Ovary (tissue), 10 donors: ENCODE measurements at places on chromosomes 5 and 9. TPM values are rescaled to one million over a fixed set of nuclear protein-coding genes. Genes with fewer than 3 reads are reported as not detected.

GRCh38 chr9:114958021-114958843, 27.8 kb upstream of the TNFSF8 start:
- no peak for DNase-seq

DNA sequence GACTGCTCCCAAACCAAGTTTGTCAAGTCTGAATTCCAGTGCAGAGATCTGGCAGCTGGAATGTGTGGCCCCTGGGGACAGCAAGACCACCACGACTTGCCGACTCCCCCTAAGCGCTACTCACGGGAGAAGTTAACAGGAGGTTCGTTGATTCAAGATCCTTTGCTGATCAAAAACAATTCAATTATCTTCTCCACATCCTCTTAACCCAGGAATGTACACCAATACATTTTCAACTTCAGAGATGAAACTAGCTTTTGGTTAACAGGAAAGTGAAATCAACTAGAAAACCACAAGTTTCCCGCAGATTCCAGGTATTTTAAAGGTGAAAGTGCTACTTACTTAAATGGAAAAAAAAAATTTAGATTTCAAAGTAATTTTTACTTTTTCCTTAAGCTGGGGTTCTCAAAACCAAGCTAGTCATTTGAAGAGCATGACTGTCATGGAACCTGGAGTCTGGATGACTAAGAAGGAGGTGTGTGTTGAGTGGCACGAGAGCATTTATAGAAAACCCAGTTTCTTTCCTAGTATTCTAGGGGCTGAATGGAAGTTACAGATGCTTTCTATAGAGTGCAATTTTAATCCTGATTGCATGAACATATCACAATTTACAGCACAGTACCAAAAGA, 257.5 kb upstream of the PANK3 start:
- no peak for DNase-seq

DNA sequence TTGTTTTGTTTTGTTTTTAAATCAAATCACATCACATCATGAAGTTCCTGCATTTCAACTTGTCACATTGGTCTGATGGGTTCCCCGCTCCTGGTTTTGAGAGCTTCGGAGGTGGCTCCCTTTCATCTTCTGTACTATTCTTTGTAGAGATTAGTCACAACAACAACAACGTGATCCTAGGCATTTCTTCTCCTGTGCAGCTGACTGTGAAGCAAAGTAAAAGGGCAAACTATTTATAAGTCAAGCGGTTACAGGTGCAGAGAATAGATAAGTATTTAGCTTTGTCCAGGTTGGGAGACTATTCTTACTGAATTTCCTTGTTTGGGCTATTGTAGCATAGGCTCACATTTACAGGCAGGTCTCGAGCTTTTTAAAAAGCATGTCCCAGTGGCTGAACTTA, 197.7 kb upstream of the CDKN2B start:
- DNase-seq = no peak

GRCh38 chr9:107948086-107948485, 458.5 kb upstream of the KLF4 start:
- DNase-seq = no peak

The MZB1 gene
- 1.4 TPM for total RNA-seq

The TPRN gene
- 18.4 TPM for total RNA-seq
